Esophagus mucosa (tissue), 1 donor: ENCODE measurements at places on chromosomes 2 and 18. TPM values are rescaled to one million over a fixed set of nuclear protein-coding genes. Genes with fewer than 3 reads are reported as not detected.

DNA sequence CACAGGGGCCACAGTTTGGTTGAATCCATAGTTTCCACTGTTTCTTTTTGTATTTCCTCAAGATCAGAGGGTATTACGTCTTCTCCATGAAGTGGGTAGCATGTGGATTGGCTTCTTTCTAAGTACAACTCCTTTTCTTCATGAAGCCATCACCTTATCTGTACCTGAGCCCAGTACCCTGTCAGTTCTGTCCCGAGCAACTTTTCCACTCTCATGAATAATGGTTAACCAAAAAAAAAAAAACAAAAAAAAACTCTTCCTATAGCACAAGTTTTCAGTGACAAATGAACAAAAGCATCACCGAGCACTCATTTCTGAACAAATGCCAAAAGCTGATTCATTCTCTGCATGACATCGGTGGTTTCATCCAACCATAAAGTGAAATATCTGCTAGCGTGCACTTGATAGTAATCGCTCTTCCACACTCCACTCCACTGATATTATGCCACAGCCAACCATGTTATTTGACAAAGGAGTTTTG is 53.0 kb upstream of the CCDC150 start:
- ATAC-seq = no peak

DNA sequence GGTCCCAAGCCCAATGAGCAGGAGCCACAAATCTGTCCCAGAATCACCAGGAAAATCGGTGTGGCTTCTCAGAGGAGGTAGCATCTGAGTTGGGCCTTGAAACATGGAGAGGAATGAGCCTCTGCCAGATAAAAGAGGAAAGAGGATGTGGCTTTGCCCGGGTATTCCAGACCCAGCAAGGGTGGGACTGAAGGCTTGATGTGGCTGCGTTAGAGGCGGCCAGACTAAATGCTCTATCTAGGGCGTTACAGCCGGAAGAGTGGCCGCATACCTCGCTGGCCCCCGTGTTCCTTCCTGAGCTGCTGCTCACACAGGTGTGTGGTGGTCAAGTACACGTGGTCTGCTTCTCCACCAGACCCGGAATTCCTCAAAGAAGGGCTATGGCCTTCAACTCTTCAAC is 33.9 kb upstream of the POMC start:
- no peak for ATAC-seq

DNA sequence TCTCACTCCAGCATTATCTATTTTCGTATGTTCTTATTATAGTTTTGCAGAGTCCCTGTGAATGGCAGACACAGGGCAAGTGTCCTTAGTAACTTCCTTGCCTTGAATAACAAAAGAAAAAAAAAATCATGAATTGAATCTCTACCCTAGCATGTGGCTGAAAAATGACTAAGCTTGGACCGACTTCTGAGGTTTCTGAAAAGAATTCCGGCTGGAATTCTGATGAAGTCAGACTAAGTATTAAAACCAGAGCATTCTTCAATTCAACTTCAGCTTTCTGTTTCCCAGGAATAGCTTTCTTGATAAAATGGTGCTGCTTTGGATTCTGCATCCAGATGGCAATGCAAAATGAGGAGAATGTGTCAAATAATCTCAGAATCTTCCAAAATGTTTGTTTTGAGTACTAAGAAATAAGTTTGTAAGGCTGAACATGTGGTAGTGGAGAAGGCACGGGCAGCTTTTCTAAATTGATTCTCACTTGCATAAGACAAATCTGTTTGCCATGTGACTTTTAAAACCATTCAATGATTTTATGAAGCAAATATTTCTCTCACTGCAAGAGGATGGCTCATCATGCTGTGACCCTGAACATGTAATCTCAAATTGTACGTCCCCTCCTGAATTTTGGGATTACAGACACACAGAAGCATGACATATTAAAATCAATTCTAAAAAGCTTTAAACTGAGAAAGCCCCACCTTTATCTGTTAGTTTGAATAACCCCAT is 1462.8 kb upstream of the LRRTM1 start:
- ATAC-seq = no peak

GRCh38 chr2:230932556-230933511 is 7.8 kb upstream of the GPR55 start:
- no peak for ATAC-seq

The NEU4 gene
- not detected for total RNA-seq

The ACMSD gene
- total RNA-seq = not detected

The SLC30A3 gene
- not detected for total RNA-seq

The UGT1A10 gene
- total RNA-seq = 6.9 TPM
